ENCODE measurements at places on chromosomes 7 and 10.
A peak's percentile ranks its signal among the peaks of the same experiment; 100 is the strongest.

- DNase-seq: no peak
Measured at GRCh38 chr7:151727579-151728285, 149.2 kb downstream of the PRKAG2 start.

- no peak for DNase-seq
Measured at GRCh38 chr10:78470267-78471103, 436.8 kb downstream of the RPS24 start.

- no peak for DNase-seq
Measured at GRCh38 chr7:20312562-20312961, 18.1 kb upstream of the ITGB8 start.

GRCh38 chr10:73865107-73865458 lies 9.3 kb downstream of the CAMK2G start:
- DNase-seq: no peak

GRCh38 chr7:45088821-45089340 lies at the start of gene NACAD:
Gene NACAD, minus strand, starts transcription at chr7:45088969. Its CDS starts 75 bp downstream, at chr7:45088894.
- peak; percentile 95 for DNase-seq

DNA sequence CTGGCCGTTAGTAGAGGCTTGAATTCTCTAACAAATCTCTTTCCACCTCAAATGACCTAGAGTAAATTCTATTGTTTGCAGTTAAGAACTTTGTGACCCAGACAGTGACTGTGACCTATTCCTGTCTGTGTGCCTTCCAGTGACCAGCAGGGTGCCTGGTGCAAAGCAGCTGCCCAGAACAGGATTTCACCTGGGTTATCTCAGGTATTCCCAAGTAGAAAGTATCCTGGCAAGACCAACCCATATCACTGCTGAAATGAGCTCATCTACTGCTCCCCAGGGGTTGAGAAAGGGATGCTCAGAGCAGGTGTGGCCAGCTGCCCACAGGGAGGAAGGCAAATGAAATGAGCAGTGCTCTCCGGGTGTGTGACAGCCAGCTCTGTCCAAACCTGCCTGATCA lies 2.1 kb upstream of the MSMB start:
- no peak for DNase-seq

DNA sequence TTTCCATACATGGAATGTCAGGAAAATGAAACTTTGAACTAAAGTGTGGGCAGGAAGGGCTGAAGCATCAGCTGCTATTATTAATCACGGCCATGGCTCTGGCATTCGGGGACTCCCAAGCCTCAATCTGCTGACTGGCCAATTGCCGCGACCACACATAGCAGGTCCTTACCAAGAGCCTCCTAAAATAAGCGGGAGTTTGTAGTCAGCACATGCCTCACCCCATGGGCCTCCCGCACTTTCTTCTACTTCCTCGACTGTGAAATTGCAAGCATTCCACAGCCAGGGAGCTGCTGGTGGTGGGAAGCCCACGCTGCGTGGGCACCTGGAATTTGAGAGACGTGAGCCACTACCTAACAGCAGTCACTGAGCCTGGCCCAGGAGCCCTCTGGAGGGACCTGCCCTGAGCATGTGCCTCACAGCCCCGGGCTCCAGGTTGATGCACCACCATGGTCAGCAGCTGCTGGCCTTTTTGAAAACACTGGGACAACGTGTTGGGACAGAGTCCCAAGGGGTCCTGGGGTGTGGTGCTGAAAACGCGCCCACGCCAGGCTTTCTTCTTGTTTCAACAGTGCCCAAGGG lies 211.4 kb downstream of the TNS3 start:
- DNase-seq: no peak

DNA sequence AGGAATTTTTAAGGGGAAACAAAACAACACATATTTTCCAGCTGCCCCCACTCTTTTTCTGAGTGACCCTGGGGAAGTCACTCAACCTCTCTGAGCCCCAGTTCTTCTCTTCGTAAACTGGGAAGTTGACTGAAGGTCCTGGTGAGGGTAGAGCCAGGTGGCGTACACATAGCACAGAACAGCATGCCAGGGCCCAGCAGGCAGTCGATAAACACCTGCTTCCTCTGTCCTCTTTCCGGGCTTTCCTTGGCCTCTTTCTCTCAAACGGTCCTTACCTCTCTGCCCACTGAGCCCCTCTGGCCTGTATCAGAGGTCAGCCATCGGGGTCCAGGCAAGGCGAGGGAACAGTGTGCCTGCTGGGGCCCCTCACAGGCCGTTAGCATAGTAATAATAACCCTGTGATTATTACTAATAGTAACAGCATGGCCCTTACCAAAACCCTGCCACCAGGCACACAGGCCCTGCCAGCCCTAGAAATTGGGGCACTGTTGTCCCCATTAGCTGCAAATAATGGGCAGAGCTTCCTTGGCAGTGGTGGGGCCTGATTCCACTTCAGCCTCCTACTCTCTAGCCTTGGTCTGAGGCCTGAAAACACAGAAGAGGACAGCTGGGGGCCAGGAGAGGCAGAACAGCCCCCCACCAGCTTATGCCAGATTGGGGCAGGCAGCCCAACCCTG lies 37.3 kb upstream of the SLC29A3 start:
- no peak for DNase-seq

- DNase-seq: no peak
Measured at GRCh38 chr7:29806208-29806994, at the start of gene WIPF3. Gene WIPF3, plus strand, starts transcription at chr7:29806508. Its CDS starts 28,217 bp downstream, at chr7:29834725.

DNA sequence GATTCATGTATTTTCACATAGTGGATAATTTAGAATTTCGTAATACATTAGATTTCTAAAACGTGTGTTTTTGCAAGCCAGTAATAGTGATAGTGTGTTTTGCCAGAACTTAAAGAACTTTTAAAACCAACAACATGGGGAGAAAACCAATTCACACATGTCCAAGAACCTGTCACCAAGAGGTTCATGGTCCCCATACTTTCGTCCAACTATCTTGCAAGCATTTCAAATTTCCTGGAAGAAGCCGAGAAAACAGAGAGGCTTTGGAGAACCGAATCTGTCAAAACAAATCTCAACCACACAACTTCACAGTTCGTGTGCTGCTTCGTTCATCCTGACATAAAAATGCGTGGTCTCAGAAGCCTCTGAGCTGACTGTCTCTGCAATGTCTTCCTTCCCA lies 31.9 kb downstream of the GFRA1 start:
- no peak for DNase-seq

DNA sequence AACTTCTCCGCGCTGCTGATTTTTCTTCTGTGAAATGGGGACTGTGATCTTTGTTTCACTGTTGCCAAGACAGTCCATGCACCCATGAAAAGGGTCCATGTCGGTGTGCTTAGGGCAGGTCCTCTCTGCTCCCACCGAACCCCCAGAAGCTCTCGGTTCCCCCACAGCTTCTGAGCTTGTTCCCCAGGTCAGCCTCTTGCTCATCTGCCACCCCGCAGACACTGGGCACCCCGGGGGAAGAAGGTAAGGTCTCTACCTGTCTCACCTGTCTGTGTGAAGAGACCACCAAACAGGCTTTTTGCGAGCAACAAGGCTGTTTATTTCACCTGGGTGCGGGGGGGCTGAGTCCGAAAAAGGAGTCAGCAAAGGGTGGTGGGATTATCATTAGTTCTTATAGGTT lies 66.2 kb upstream of the NANOS1 start:
- no peak for DNase-seq

- DNase-seq: no peak
Measured at GRCh38 chr10:71769279-71769823, 4.0 kb downstream of the VSIR start.

GRCh38 chr7:44565097-44565794 lies 8.5 kb downstream of the DDX56 start:
- DNase-seq: peak; percentile 44

GRCh38 chr10:43264344-43264964 lies 2.4 kb downstream of the RASGEF1A start:
- no peak for DNase-seq

Data from caudate nucleus (tissue), 63 donors.